ENCODE measurements at places on chromosomes 12 and 14.

DNA sequence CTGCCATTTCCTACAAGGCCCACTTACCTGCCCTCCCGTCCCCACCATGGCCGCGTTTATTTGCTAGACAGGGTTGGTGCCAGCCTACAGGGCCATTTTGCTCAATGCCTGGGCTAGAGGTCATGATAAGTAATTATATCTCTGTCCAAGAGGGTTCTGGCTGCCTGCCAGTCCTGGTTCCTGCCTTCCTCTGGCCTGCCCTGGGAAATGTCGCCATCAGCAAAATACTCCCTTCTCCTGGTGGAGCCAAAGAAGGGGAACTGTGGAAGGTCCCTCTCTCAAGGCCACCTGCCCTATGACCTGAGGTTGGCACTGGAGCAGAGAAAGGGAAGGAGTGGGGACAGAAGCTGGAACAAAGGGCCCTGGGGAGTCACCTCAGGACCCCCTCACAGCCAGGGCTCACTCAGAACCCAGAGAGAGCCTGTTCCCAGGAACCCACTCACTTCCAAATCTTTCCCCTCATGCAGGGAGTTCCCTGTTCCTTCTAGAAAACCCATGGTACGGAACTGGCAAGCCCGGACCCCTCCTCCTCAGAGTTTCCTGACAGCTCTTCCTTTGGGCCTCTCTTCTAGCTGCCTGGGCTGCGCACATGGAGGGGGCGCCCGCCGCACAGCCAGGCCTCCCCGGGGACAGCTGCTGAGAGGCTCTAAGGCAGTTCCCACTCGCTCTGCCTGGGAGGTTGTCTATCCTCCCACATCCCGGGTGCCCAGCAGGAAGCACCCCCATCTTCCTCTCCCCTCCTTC, 280.5 kb downstream of the DPF3 start:
- no peak for DNase-seq

- DNase-seq: no peak
Observed at GRCh38 chr12:83896416-83896815, 1016.2 kb downstream of the SLC6A15 start.

- DNase-seq: no peak
Observed at GRCh38 chr14:22184157-22184829, 404.7 kb downstream of the DAD1 start.

- no peak for DNase-seq
Observed at GRCh38 chr12:93390549-93391297, 13.0 kb downstream of the NUDT4 start.
